Activated naive CD8-positive, alpha-beta T cell treated with anti-CD3 and anti-CD28 coated beads for 36 hours (primary cell): ENCODE measurements at places on chromosomes 16 and 17. TPM values are rescaled to one million over a fixed set of nuclear protein-coding genes. Genes with fewer than 3 reads are reported as not detected.
A peak's percentile ranks its signal among the peaks of the same experiment; 100 is the strongest.

CACNG4 gene
- not detected for total RNA-seq

CDT1 gene
- 156 TPM for total RNA-seq

KIAA0753 gene
- 15.8 TPM for total RNA-seq

PLEKHH3 gene
- total RNA-seq, result 0.90 TPM

DNAI2 gene
- total RNA-seq, result not detected

KCNAB3 gene
- total RNA-seq, result 8.4 TPM

DNA sequence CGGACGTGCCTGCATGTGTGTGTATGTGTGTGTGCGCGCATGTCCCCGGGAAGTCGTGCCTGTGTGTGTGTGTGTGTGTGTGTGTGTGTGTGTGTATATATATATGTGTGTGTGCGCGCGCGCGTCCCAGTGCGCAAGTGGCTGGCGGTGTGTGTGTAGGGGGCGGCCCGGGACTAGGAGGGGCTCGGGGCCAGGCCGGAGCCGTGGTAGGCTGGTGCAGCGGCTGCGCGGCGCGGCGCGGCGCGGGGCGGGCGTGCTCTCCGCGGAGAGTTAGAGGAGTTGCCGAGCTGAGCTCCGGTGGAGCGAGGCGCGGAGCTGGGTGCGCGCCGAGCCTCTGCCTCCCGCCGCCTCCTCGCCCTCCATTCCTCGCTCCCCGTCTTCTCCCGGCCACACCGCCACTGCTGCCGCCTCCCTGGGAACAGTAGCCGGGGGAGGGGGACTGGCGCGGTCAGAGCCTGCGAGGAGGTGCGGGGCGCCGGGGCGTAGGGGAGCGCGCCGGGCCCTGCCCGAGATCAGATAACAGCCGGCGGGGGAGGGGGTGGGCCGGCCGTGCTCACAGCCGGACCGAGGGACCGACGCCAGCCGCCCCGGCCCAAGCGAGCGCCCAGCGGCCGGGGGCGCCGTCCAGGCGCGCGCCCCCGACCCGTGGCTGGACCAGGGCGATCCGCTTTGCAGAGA is at the start of gene KCNJ12:
Gene KCNJ12, plus strand, starts transcription at position 277 of the 678 bp plus-strand sequence. CDS start 38,986 bp downstream, outside the sequence.
- H3K4me3 ChIP-seq, result peak within 1 kb of the TSS; percentile 10
- DNase-seq, result peak; percentile 8
- no peaks in the 10 kb centered on the region for H3K36me3 ChIP-seq
- H3K4me1 ChIP-seq, result peaks cover 1% of the 10 kb centered on the region

GRCh38 chr17:27511168-27511883 is 55.1 kb downstream of the KSR1 start:
- H3K4me3 ChIP-seq, result no peak overlapping the region
- peaks cover 11% of the 10 kb centered on the region for H3K4me1 ChIP-seq
- peaks cover 4% of the 10 kb centered on the region for H3K36me3 ChIP-seq
- H3K27ac ChIP-seq, result no peak overlapping the region
- no peaks in the 10 kb centered on the region for H3K27me3 ChIP-seq

DNA sequence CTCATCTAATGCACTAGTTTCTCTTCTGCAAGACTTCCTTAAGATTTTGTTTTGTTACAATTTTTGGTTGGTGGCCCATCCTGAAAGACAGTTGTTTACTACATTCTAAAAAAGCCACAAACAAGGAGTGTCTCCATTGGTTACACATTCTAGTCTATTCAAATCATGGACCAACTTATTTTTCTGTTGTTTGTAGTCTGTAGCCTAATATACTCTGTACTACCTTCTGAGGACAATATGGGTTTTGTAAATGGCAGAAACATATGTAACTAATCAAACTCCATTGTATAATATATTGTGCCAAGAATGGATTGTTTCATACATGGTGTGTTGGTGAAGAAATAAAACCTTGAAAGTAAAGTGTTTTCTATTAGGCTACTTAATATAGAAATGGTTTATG is 79.5 kb upstream of the DHX40 start:
- no peak for DNase-seq
- no peak overlapping the region for H3K27ac ChIP-seq
- H3K4me1 ChIP-seq, result peaks cover 4% of the 10 kb centered on the region

DNA sequence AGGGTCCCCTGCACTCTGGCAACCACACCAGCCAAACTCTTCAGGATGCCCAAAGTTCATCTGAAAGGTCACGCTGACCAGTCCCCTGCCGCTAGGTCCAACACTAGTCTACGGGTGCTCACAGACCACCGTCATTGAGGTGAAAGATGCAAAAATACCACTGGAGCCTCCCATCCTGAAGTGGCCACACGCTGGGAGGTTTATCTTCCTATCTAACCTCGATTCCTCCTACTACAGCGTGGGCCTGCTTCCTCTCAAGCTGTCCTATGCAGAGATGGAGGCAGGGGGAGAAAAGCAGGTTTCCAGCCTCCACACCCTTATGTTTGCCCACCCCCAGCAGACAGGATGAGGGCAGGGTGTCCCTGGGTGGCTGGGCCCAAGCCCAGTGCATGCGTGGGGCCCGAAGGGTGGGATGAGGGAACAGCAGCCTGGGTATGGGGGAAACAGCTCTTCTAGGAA is 6.3 kb downstream of the SRCIN1 start:
- no peaks in the 10 kb centered on the region for H3K36me3 ChIP-seq
- no peak overlapping the region for H3K4me3 ChIP-seq
- no peak for DNase-seq
- H3K4me1 ChIP-seq, result peaks cover 12% of the 10 kb centered on the region
- H3K27me3 ChIP-seq, result peaks cover 94% of the 10 kb centered on the region

GRCh38 chr16:74700438-74701225 is at the start of gene MLKL:
Gene MLKL (minus strand): TSS chr16:74700862. CDS start chr16:74695757, 5,105 bp downstream.
- peaks cover 15% of the 10 kb centered on the region for H3K36me3 ChIP-seq
- H3K27me3 ChIP-seq, result no peaks in the 10 kb centered on the region
- DNase-seq, result peak; percentile 71
- H3K27ac ChIP-seq, result peak within 1 kb of the TSS; percentile 99
- peaks cover 50% of the 10 kb centered on the region for H3K4me1 ChIP-seq

DNA sequence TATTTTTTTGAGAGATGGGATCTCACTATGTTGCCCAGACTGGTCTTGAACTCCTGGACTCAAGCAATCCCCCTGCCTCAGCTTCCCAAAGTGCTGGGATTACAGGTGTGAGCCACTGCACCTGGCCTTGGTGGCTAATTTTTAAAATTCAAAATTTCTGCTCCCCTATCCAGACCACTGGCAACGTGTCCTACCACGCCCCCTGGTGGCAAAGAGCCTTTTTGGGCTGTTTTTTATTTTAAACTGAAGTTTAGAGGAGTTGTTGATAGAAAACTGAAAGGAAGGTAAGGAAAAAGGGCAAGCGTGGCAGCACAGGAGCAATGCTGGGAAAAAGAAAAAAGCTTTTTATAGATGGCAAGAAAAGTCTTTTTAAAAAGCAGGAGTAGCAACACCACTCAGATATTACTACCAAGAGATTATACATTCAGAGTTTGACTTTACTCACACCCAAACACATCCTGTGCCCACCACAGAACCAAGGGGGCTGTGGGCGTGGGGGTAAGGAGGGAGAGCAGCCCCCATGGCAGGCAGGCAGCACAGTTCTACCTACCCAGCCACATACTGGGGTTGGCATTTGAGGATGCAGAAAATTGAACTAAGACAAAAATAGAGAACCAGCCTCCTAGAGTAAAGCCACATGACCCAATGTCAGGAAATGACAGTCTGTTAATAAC is 4.2 kb upstream of the MXRA7 start:
- H3K27ac ChIP-seq, result peak overlapping the region; percentile 98
- H3K36me3 ChIP-seq, result peaks cover 38% of the 10 kb centered on the region
- peak; percentile 71 for DNase-seq
- no peaks in the 10 kb centered on the region for H3K27me3 ChIP-seq
- peaks cover 47% of the 10 kb centered on the region for H3K4me1 ChIP-seq

DNA sequence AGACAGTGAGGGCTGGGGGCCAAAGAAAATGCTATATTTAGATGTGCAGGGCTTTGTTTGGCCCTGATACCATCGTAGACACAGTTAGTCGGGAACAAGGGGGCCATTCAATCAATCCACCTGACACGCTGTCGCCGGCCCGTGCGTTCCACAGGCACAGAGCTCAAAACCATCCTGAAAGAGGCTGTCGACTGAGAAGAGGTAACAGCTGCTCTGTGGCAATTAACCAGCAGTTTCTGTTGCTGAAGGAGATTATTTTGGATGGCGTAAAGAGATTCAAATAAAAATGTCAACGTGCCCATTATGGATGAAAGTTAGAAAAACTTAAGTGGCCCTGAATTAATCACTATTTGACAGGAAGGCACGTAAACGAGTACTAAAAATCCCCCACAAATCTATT is 276.2 kb upstream of the IRX5 start:
- H3K4me1 ChIP-seq, result no peaks in the 10 kb centered on the region
- no peaks in the 10 kb centered on the region for H3K36me3 ChIP-seq
- H3K4me3 ChIP-seq, result no peak overlapping the region
- H3K27me3 ChIP-seq, result peaks cover 59% of the 10 kb centered on the region
- H3K27ac ChIP-seq, result no peak overlapping the region
